ENCODE measurements at places on chromosomes 5 and 9.

DNA sequence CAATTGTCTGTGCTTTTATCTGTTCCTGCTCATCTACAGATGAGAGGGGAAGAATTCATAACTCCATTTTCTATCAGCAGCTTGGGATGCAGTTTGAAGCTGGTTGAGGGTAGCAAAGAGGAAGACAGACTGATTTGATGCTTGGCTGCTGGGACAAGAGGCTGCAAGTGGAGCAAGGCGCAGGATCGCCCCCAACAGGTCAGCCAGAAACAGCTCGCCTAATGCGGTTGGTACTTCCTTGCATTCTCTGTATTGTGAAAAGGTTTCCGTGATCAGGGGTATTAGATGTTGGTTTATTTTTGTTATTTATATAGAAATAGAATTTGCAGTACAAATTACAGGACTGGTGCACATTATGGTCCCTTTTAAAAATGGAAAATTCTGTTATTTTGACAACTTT, 40.6 kb downstream of the ZNF883 start:
- no peak for DNase-seq

DNA sequence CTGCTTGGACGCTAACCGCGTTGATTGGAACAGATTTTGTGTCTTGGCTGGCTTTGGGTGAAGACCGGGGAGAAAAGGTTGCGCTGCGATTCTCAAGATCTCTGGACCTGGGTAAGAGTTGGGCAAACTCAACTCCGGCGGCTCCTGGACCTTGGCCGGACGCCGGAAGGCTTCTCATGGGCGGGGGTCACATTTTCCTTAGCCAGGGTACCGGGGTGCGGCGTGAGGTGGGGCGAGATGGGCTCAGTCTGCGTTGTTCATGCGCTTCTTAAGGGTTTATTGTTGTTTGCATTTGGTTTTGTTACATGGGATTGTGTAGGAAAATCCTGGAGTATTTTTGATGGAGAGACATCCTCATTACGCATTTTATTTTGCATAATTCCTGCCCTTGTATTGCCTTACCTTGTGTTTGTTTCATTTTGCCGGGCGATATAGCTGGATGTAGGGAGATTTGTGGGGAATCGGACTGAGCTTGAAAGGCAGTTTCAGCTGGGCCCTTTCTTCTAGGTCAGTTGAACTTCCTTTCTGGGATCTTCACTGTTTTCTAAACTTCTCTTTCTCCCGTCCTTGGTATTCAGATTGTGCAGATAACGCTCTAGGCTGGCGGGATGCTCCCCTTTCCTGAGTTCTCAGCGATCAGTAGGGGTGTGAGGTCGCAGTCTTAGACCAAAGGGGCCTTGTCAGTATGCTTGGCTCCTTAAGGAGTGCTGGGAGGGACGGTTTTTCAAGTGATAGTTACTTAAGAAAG, 524 bp downstream of the MEGF10 start:
- no peak for DNase-seq

GRCh38 chr5:94769996-94770395, 151.5 kb downstream of the SLF1 start:
- no peak for DNase-seq

- no peak for DNase-seq
These were observed 26.5 kb downstream of the KCNMB1 start for GRCh38 chr5:170362656-170363055.

GRCh38 chr5:152151940-152152339, 227.3 kb upstream of the GLRA1 start:
- DNase-seq = no peak

GRCh38 chr9:107707428-107707837, 217.9 kb upstream of the KLF4 start:
- no peak for DNase-seq

DNA sequence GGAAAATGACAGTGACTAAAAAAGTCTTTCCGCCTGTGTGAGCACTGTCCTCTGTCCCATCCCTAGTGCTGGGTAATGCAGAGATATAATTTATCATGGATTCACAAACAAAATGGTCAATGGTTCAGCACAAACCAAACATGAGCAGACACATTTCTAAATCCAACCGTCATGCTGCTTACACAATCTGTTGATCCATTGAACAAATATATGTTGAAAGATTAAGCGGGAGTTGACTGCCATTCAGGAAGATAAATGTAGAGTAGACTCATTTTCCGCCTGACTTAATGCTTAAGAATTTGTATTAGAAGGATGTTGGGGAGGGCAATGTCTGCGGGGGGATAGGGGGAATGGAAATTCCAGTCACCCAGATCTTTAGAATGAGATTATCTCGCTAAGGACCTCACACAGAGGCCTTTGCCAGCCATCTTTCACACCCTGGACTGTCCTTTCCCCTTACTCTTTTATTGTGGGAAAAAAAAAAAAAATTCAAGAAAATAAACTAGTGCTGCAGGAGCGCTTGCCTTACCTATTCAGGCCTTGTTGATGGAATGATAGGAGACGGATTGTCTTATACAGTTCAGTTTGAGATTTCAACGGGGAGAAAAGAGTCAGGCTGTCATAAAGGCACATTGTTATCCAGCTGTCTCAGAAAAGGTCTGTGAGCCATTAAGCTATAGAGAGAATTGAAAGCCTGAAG, 153.7 kb downstream of the TLE1 start:
- DNase-seq = no peak

- no peak for DNase-seq
These were observed 18.0 kb downstream of the IL5 start for GRCh38 chr5:132525299-132525724.

GRCh38 chr5:150154618-150155128, 972 bp downstream of the PDGFRB start:
- no peak for DNase-seq

Measured in NCI-H1436 treated with DMSO at 0.1 percent for 48 hours (cell line).